Activated CD8-positive, alpha-beta memory T cell treated with anti-CD3 and anti-CD28 coated beads for 36 hours (primary cell): ENCODE measurements at places on chromosomes 7 and 10. TPM values are rescaled to one million over a fixed set of nuclear protein-coding genes. Genes with fewer than 3 reads are reported as not detected.

CADPS2 gene
- not detected for total RNA-seq

OR9A2 gene
- total RNA-seq = not detected

PKD1L1 gene
- 0.08 TPM for total RNA-seq

WDR86 gene
- not detected for total RNA-seq

UPK3B gene
- total RNA-seq = 0.65 TPM

TLL2 gene
- not detected for total RNA-seq

OLAH gene
- 0.21 TPM for total RNA-seq

UBE2D4 gene
- 15.6 TPM for total RNA-seq

HECW1 gene
- total RNA-seq = not detected

BEND7 gene
- total RNA-seq = not detected

IFIT1 gene
- 0.25 TPM for total RNA-seq

ENKUR gene
- 0.15 TPM for total RNA-seq

PAPOLB gene
- not detected for total RNA-seq

NT5C2 gene
- 40.0 TPM for total RNA-seq

PKD2L1 gene
- not detected for total RNA-seq

LRRC18 gene
- total RNA-seq = not detected

POM121L12 gene
- not detected for total RNA-seq

NCF1 gene
- total RNA-seq = 0.31 TPM

TLX1 gene
- total RNA-seq = not detected
